ENCODE measurements at places on chromosomes 11 and 22. TPM values are rescaled to one million over a fixed set of nuclear protein-coding genes. Genes with fewer than 3 reads are reported as not detected.

ACO2 gene
- total RNA-seq, result 119 TPM

BLID gene
- total RNA-seq, result 7.1 TPM

MMP7 gene
- total RNA-seq, result 1.2 TPM

ARVCF gene
- 118 TPM for total RNA-seq

ART1 gene
- not detected for total RNA-seq

LARGE1 gene
- total RNA-seq, result 15.1 TPM

BIRC2 gene
- total RNA-seq, result 91.4 TPM

GLYATL2 gene
- not detected for total RNA-seq

MS4A4A gene
- total RNA-seq, result 53.9 TPM

CSF2RB gene
- total RNA-seq, result 7.1 TPM

MN1 gene
- 2.8 TPM for total RNA-seq

LRRC74B gene
- total RNA-seq, result not detected

PIK3IP1 gene
- 44.0 TPM for total RNA-seq

CFAP300 gene
- total RNA-seq, result 1.5 TPM

BBOX1 gene
- total RNA-seq, result 25.5 TPM

OR51B5 gene
- total RNA-seq, result not detected

C11orf87 gene
- total RNA-seq, result not detected

PHLDA2 gene
- total RNA-seq, result 3.7 TPM

NELL1 gene
- total RNA-seq, result not detected

TMEM86A gene
- total RNA-seq, result 13.2 TPM

DNA sequence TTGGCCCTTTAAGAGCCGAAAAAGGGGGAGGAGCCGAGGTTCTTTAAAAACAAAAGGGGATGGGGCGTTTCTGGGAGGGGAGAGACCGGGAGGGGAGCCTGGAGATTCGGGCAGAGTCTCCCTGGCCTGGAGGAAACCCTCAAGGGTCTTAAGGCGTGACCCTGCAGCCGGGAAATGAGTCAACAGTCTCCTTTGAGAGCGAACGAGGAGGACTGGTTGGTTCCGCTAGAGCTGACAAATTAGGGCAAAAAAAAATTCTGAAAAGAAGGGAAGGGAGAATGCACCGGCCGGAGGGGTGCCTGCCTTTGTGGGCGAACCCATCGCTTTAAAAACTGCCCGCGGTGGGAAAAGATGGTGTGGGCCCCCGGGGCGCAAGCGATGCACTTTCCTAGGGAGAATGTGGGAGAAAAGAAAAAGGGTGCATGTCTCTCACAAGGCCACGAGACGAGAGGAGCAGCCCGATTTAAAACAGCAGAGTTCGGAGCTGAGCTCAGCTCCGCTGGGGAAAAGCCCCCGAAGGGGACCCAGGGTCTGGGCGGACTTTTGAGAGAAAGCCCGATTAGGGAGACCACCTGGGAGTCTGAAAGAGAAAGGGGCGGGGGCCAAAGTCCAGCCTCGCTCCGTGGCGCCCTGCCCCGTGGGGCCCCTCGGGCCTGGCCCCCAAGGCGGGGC lies 874 bp downstream of the ZFTA start:
- DNase-seq, result peak; percentile 91

DNA sequence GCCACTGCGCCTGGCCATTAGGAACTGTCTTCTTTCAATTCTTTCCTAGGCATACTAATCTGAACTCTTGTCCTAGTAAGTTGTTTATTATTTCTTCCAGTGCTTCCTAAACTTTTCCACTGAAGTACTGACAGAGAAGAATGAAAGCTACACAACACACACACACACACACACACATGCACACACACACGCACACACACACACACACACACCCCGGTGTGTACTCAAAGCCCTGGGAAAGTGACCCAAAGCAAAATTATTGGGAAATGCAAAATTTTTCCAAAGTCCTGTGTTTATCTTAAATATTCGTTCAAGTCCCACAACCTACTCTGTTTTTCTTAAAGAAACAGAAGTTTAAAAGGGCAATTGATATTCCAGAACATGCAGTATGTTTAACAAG lies 19.4 kb upstream of the SIK2 start:
- DNase-seq, result no peak

DNA sequence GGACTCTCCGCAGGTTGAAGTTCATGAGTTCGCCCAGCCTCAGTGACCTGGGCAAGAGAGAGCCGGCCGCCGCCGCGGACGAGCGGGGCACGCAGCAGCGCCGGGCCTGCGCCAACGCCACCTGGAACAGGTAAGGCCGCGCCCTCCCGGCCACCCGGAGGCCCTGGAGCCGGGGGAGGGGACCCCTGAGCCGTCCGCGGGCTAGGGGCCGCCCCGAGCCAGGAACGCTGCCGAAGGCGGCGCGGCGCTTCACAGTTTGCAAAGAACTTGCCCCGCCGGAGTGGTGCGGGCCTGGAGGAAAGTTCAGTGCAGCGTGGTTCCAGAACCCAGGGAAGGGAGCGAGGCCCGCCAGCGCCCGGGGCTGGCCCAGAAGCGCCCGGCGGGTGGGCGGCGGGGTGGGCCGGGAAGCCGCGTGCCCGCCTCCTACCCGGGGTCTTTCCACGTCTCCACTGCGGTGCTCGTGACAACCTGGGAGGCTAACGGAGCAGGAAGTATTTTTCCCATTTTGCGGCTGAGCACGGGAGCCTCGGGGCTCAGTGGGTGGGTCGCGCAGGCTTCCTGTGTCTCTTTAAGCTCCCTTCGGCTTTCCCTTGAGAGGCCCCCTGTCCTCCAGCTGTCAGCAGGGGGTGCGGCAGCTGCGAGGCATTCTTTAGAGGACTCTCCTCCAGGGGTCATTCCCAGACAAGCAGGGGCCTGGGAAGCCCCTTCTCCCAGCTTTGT lies 635 bp downstream of the PRR5 start:
- DNase-seq, result peak; percentile 48

DNA sequence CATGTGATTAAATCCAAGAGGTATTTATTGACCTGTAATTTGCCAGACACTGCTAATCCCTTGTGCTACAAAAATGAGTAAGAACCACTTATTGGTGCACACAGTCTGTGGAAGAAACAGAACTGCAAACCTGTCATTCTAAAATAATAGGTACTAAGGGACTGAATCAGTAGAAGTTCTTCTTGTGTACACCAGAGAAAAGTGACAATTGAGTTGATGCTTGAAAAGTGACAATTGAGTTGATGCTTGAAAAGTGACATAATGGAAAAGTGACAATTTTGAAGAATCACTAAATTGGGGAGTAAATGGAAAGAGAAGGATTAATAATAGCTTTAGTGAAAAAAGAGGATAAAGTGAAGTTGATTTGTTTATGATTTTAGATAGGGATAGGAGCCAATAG lies 56.4 kb downstream of the DKK3 start:
- DNase-seq, result no peak

GRCh38 chr11:11798586-11799438 lies 43.0 kb upstream of the USP47 start:
- peak; percentile 70 for DNase-seq

GRCh38 chr22:48071828-48072227 lies 1309.4 kb downstream of the TBC1D22A start:
- DNase-seq, result peak; percentile 73

GRCh38 chr22:32073262-32073661 lies 30.2 kb downstream of the SLC5A1 start:
- DNase-seq, result no peak

DNA sequence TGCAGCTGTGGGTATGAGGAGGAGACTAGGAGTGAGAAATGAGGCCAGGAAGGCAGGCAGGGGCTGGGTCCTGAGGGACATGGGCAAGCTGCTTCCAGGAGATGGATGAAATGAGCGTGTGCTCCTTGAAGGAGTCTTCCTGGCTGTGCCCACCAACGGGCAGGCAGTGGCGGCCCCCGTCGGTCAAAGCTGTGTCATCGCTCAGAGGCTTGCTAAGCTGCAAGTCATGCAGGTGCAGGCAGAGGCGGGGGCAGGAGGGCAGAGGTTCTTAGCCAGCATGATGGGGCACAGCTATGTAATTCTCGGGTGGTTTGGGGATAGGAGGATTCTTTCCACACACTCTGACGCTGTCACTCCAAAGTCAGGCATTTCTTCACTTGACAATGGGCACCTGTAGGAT lies 12.5 kb upstream of the PEX26 start:
- no peak for DNase-seq

DNA sequence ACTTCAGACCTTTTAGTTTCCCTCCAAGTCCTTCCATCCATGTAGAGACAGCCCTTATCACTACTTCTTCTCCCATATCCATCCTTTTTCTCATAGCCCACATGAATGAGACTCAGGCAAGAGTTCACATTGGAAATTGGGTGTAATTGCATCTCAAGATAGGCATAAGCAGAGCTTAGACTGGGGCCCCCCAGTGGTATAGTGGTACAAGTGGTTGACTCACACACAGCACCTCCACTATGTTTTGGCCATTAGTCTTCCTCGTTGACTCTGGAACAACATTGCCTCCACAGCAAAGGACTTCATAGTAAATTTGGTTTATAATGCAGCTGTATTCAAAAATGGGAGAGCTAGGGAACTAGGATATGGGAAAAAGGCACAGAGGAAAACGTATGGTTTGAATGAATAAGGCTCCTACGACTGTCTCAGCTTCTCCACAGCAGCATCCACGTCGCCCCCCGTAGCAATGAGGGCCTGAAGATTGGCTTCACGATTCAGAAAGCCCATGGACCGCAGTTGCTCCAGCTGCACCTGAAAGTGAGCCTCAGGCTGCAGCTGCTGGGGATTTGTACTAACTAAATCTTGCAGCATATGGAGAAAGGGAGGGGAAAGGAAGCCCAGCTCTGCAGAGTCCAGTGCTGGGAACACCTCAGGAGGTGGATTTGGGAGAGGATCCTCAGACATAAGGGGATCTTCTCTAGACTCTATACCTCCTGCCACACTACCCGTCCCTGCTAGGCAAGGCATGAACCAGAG lies 2.4 kb downstream of the UBQLN3 start:
- DNase-seq, result no peak

- DNase-seq, result no peak
Measured at GRCh38 chr22:46023558-46023981, 46.6 kb upstream of the WNT7B start.

DNA sequence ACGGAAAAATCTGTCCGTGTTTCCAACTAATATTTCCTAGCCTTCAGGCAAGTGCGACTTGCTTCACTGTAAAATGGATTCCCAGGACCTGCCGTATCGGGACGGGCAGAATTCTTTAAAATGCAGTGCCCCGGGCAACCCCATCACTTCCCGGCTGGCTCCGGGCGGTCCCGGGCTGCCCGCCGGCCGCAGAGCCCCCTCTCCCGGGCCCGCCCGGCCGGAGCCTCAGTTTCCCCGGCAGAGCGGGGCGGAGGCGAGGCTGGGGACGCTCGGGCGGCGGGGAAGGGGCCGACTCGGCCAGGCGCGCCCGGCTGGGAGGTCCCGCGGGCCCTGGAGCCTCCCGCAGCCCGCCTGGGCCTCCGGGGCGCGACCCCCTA lies 84.2 kb upstream of the WNT7B start:
- no peak for DNase-seq

- DNase-seq, result no peak
Measured at GRCh38 chr11:57179681-57180080, 2.1 kb upstream of the LRRC55 start.

GRCh38 chr11:99020352-99021225 lies at the start of gene CNTN5:
Gene CNTN5 (plus strand): TSS chr11:99020949.
- DNase-seq, result peak; percentile 89

- DNase-seq, result no peak
Measured at GRCh38 chr11:63709336-63709884, 28.1 kb downstream of the RTN3 start.

GRCh38 chr22:47151490-47151889 lies 389.0 kb downstream of the TBC1D22A start:
- no peak for DNase-seq

- DNase-seq, result no peak
Measured at GRCh38 chr11:65529475-65530156, 4.7 kb downstream of the SCYL1 start.

- no peak for DNase-seq
Measured at GRCh38 chr11:14852571-14853177, 39.4 kb downstream of the CYP2R1 start.

GRCh38 chr11:33668468-33668825 lies 32.2 kb downstream of the C11orf91 start:
- no peak for DNase-seq

DNA sequence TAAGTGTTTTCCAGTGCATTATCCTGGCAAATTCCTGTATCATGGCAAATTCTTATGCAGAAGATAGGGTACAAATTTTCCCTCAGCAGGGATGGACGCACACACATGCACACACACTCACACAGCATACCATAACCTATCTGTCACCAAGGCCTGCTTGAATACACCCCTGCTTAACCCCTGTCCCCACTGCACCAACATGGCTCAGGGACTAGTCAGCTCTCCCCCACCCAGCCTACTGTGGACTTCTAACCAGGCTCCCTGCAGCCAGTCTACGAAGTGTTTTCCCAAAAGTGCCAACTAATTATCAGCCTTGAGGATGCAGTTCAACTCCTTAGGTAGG lies 63.1 kb downstream of the RAB30 start:
- no peak for DNase-seq

- DNase-seq, result peak; percentile 30
Measured at GRCh38 chr11:16790486-16791190, 52.2 kb downstream of the C11orf58 start.

DNA sequence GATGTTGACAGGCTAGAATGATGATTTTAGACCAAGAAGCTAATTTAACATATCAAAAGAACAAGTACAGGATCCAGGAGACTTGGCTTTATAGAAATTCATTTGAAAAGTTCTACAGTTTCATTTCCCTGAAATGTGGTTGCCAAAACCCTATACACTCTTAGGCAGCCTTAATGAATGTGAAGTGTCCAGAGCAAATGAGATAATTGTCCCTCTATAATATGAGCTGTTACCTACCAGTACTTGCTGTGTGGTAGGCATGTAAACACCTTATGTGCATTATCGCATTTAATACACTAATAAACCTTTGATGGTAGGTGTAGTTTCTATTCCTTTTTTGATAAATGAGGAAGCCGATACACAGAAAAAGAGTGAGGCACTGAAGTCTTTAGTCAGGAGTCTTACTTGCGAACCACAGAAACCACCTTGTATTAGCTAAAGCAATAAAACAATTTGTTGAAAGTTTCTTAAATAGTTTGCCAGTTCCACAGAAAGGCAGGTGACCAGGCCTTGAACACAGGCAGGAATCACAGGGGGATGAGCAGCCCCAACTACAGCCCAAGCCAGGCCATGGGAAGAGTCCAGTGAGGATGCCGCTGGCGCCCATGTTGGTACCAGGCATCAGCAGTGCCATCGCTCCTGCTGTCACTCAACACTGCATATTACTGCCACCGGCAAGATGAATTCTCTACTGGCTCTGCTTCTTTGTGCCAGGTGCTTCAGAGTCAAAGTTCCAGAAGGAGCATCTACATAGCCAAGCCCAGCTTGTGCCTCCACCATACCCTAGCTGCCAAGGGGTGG lies 81.7 kb downstream of the SWAP70 start:
- no peak for DNase-seq

- DNase-seq, result no peak
Measured at GRCh38 chr22:29987137-29987536, 93.1 kb upstream of the HORMAD2 start.

DNA sequence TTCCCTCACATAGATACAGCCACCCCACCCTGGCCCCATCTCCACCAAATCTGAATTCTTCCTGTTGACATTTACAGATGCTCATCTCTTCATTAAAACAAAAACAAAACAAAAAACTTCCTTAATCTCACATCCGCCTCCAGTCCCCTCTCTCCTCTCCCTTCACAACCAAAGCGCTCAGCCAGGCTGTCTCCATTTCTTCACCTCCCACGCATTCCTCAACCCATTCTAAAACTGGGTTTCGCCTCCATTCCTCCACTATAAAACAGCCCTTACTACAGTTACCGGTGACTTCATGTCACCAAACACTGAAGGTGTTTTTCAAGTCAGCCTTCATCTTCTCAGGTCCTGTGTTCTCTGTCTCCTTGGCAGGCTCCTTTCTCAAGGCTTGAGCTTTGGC lies 9.6 kb downstream of the BACE1-AS start:
- DNase-seq, result no peak

- no peak for DNase-seq
Measured at GRCh38 chr11:28621753-28622152, 513.6 kb downstream of the METTL15 start.

GRCh38 chr11:48043111-48043990 lies 63.0 kb downstream of the PTPRJ start:
- DNase-seq, result no peak
